ENCODE measurements at places on chromosomes 13 and 19.
A peak's percentile ranks its signal among the peaks of the same experiment; 100 is the strongest.

- DNase-seq, result no peak
Measured at GRCh38 chr13:102555914-102556553, 40.8 kb upstream of the TPP2 start.

DNA sequence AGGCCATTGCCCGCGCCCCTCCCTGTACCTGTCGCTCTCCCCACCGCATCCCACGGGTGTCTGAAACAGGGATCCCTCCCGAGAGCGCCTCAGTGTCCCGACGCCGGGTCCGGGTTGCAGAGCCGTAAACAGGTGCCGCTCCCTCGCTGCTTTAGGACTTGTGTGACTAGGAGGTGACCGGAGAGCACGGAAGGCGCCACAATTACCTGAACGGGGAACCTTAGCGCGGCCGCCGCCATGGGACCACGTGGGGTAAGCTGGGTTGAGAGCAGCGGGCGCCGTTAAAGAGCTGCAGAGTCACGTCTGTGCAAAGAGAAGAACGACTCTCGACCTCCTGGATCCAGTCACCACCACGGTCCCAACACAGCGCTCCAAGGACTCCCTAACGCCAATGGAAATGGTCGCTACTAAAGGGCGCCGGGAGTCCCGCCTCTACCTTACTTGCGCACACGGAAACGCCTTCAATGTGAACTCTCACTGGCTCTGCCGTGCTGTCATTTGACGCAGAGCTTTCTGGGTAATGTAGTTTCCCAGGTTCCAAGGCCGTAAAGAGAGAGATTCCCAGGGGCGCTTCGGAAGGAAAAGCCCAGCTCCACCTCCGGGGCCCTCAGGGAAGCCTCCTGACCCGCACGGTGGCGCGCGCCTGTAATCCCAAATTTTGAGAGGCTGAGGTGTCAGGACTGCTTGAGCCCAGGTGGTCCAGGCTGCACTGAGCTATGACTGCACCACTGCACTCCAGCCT is at the start of gene ZNF552:
ZNF552 (minus strand) TSS at position 409 of the 742 bp plus-strand sequence; CDS start at position 239, 170 bp downstream.
- peak; percentile 63 for DNase-seq

GRCh38 chr19:16830679-16831078 is 1.5 kb downstream of the SIN3B start:
- no peak for DNase-seq

DNA sequence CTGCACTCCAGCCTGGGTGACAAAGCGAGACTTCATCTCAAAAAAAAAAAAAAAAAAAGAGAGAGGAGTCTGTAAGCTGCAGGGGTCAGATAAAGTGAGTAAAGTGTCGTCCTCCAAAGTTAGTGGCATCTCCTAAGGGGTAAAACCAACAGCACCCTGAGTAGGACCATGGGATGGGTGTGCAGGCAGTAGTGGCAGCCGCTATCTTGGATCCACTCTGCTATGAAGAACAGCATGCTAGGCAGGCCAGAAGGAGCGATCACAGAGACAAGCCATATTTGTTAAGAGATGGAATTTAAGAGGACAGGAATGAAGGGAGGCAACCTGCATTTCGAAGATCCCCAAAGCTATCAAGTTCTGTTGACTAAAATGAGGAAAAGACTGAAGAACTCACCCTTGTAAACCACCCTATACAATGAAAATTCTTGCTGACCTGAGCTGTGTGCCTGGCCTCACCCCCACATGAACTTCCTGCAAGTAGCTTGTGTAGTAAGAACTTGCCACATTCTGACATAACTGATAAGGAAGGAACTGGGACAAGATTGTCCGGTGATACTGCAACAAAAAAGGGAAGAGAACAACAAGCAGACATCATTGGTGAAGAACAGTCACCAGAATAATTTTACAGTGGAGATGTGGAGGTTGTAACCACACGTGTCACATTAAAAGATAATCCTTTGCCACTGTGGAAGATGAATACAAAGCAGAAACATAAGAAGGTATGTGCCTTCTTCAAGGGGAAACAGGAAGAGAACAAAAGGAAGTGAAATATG is 16.2 kb downstream of the DPY19L3 start:
- no peak for DNase-seq

DNA sequence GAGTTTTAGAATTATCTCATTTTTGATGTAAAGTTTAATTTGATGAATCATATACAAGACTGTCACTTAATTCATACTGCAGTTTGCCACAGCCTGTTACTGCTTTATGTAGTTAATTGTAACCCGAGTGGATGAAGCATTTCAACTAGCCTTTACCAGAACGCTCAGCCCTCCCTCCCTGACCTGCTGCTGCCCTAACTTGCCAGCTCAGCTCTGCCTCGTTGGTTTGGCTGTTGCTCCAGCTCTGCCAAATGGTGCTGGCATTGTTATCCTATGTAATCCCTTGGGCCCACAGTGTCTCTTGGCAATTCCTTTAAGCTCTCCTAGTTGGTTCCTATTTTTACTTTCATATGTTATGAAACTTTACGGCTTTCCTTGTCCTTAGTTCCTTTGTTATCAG is 113.3 kb downstream of the LMO7 start:
- DNase-seq, result no peak

GRCh38 chr13:40667622-40667978 is 1.2 kb upstream of the FOXO1 start:
- DNase-seq, result no peak

GRCh38 chr19:53999694-54000093 is 8.3 kb downstream of the CACNG6 start:
- no peak for DNase-seq

DNA sequence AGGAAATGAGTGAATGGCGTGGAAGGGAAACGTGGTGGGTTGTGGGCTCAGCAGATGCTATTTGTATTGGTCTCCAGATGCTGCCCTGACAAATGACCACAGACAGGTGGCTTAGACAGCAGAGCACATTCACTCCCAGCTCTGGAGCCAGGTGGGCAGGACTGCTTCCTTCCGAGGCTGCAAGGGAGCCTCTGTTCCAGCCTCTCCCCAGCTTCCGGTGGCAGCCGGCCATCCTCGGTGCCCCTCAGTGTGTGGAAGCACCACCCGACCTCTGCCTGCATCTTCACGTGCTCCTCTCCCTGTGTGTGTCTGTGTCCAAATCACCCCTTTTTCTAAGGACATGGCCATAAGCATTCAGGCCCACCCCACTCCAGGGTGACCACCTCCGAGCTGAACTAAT is 105.1 kb downstream of the SOX1 start:
- DNase-seq, result no peak

GRCh38 chr13:113950451-113951245 is 23.2 kb downstream of the C13orf46 start:
- DNase-seq, result no peak

GRCh38 chr19:1407528-1408299 is at the start of gene DAZAP1:
DAZAP1 (plus strand) TSS chr19:1407586; CDS start chr19:1407774, 188 bp downstream.
- DNase-seq, result no peak

DNA sequence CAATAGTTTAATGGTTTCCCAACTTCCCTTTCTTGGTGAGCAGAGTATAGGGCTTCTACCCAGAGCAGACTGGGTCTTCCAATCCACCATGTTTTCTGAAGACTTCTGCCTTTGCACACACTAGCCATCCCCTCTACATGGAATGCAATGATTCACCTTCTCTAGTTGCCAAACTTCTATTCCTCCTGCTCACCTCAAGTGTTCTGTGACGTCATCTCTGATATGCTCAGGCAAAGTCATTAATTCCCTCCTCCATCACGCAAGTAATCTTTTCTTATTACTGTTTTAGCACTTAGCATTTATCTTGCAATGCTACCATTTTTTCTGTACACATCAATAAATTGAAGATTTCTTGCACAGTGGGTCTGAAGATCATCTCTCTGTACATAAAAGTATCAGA is 174.2 kb downstream of the RBM26 start:
- DNase-seq, result no peak

- no peak for DNase-seq
Measured at GRCh38 chr13:113981611-113982295, 7.9 kb upstream of the C13orf46 start.

DNA sequence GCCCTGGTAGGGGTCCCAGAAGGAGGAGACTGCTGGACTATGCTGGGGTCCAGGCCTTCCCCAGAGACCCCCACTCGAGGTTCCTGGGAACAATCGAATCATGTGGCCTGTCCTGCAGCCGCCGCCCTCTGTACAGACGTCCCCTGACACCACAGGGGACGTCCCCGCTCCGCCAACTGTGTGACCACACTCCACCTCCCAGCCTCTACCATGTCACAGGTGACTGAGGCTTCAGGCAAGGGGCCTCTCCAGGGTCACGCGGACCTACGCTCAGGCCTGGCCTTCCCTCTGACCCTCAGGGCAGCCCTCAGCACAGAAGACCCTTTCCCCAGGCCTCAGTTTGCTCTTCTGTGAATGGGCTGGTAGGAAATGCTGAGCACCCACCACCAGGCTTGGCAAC is 13.1 kb upstream of the TMEM161A start:
- no peak for DNase-seq

GRCh38 chr19:41193430-41194156 is 574 bp downstream of the CYP2S1 start:
- DNase-seq, result no peak

DNA sequence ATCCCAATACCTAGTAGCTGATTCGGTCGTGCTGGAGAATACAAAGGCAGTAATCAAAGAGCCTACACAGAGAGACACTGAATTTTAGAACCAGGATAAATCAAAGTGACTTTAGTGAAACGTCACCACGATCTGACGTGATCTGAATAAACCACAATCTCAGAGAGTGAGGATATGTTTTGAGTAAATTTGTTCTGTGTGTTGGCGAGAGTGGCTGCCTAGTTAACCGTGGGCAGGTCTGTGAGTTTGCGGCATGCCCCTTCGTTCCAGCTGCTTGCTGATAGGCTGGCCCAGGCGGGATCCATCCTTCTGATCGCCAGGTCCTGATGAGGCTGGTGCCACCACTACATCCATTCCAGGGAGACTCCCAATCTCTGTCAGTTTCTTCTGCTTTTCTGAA is 40.4 kb downstream of the LRCH1 start:
- DNase-seq, result peak; percentile 32

GRCh38 chr13:101417043-101417406 is 717 bp upstream of the NALCN start:
- no peak for DNase-seq

DNA sequence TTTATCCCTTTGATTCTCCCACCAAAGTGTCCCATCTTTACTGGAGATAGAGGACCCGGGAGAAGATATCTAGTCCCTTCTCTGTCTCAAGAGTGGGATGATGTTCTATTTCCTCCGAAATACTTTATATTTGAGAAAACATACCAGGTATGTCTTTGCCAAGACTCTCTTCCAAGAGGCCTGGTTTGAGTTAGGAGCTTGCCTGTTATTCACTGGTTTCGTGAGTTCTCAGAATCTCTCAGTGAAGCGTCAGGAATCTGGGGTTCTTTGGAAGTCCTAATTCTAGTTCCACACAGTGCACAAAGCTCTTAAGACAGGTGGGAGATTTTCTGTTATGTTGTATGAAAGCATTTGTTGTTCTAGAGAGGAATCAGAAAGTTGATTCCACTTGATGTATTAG is 182.0 kb downstream of the DNAJC15 start:
- no peak for DNase-seq

- DNase-seq, result no peak
Measured at GRCh38 chr19:33659835-33660234, 38.1 kb downstream of the CHST8 start.

DNA sequence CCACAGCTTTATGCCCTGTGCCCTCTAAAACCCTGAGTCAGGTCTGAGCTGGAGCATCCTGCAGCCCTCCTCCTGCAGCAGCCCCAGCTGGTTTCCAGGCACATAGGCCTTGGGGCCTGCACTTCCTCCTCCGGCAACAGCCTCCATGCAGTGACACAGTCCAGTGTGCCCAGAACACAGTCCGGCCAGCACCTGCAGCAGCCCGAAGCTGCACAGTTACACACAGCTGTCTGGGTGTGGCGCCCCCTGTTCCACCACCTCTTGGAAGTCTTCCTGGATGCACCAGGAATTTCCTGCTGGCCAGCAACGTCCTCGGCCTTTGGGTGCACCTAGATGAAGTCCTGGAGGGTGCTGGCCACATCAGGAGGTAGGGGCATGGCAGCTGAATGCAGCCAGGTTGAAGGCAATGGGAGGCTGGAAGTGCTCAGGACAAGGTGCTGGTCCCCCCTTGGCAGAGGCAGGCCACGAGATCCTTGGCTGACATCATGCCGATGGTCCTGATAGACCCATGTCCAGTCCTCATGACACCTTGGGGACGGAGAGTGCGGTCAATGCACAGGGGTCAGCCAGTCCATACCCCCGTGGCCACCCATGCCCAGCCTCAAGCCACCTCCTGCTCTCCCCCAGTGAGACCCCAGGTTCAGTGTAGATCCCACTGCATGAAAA is 27.1 kb upstream of the PARP4 start:
- DNase-seq, result no peak

DNA sequence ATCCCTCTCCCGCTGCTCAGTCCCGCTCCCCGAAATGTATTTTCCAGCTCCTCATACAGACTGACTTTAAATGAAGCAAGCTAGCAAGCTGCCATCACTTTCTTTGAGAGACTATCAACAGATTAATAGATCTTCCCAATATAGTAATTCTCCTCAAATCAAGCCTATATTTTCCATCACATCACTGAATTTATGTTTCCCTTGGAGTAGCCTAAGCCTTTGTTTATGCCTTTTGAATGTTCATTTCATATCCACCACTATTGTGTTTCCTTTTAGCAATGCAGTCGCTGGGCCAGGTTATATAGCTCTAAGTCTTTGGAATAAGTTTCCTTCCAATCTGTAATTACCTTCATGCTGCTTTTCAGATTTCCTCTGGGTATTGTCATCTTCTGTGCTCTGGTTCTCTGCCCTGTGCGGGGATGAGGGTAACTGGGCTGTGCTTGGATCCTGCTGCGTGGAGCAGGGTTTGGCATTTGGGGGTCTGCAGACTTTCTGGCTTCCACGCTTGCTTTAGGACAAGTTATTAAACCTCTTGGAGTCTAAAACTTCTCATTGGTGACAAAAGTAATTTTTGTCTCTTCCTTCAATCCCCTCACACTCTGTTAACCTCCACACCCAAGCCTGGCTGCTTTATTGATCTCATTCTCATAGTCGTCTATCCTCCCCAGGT is 256.9 kb downstream of the DLEU7 start:
- DNase-seq, result no peak

DNA sequence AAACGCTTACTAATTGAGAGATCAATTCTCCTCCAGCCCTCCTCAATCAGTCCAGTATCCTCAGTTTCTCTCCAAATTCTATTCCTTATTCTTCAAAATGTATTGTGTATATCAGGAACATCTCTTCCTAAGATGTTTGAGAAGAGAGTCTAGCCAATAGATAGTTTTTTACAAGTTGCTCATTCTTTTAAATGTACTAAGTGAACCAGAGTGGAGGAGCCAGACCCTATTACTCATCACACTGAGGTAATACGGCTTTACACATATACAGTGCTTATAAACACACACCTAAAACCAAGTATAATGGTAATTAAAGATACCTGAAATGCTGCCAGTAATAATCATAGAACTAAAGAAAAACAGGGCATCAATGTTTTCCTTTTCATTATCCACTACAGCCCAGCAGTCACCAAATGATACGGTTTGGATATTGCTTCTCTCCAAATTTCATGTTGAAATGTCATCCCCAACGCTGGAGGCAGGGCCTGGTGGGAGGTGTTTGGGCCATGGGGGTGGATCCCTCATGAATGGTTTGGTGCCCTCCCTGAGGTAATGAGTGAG is 45.2 kb upstream of the HMGB1 start:
- DNase-seq, result no peak

DNA sequence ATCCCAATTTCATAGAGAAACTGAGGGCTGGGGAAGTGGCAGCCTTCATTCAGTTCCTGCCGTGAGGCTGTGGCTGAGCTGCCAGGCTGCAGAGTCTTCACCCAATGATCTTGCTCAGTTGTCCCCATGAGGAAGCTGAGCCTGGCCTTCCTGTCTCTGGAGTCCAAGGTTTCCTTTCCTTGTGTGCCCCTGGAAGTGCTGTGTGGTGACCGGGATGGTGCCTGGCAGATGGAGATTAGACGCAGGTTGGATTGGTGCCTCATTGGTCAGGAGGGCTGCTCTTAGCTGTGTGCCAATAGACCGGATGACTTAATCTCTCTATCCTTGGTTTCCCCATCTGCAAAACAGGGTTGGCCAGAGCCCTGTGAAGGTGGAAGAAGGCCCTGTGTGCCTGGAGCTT is 24.6 kb downstream of the DNM2 start:
- DNase-seq, result no peak
